Activated CD4-positive, alpha-beta T cell treated with anti-CD3 and anti-CD28 coated beads for 24 hours (primary cell): ENCODE measurements at places on chromosomes 7 and 10.

DNA sequence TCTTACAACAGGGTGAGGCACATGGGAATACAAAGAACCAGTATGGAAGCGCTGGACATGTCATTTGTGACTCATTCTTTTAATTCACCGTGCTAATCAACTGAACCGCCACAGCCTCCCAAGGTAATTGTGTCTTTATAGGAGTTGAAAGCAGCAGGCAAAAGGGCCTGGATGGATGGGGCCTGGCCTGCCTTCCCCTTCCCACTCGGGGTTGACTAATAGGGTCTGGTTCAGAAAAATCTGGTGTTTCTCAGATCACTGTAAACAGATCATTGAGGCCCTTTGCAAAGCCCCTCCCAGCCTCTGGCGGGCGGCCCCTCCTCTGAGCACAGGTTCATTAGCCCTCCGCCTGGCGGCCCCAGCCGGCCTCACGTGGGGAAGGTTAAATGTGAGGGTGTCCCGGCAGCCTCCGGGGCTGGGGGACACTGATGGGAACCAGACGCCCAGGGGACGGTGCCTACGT lies 100.8 kb downstream of the EBF3 start:
- DNase-seq = no peak

- DNase-seq = no peak
Observed at GRCh38 chr7:65251851-65252620, 121.6 kb upstream of the ZNF92 start.

GRCh38 chr10:30531751-30532530 lies 97.6 kb downstream of the LYZL2 start:
- DNase-seq = no peak

DNA sequence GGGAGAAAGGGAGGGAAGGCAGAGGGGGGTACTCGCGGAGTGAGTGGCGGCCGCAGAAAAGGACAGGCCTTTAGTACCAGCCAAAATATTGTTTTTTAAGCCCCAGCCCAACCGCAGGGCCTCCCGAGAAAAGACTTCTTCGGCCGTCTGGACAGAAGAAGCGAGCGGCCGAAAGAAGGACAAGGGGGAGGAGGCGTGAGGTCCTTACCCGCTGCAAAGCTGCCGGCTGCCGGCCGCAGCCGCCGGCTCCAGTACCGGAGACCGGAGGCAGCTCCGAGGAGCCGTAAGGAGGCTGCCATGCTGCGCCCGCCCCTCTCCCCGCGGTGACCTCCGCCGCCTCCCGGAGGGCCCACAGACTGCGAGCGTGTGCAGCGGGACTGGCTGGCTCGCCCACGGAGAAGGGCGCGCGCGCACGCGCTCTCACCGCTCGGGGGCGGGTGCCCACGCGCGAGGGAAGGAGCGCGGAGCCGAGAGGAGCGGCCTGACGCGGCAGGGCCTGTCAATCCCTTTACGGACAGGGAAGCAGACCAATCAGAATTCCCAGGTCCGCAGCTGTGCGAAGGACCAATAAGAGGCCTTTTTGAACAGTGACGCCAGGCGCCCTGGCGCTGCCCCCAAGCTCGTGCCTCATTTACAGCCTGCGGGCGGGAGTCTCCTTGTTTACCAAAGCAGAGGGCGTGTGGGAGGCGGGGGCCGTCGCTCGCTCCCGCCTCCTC lies at the start of gene HIBADH:
TSS of gene HIBADH (minus strand) at position 394 of the 716 bp plus-strand sequence. CDS start at position 299, 95 bp downstream.
- DNase-seq = peak; percentile 89

DNA sequence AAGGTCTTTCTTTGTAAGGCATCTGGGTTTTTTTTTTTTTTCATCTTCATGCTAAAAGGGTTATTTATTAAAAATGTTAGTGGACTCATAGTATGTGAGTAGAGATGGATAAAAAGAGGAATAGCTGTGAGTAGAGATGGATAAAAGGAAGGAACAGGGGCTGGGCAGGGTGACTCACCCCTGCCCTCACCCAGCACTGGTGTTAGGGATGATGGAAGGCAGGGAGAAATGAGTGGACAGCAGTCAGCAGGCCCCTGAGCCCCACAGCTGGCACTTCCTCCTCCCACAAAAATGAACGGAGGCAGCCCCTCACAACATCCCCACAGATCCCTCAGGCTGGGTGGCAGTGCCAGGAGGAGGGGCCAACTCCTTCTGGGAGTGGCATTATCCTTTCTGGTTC lies 39.3 kb downstream of the ANTXRL start:
- no peak for DNase-seq

- DNase-seq = no peak
Observed at GRCh38 chr7:15174485-15174884, 271.9 kb upstream of the DGKB start.

GRCh38 chr7:83976302-83976701 lies 218.3 kb downstream of the SEMA3A start:
- no peak for DNase-seq

GRCh38 chr7:151232917-151233701 lies 826 bp downstream of the CHPF2 start:
- DNase-seq = peak; percentile 57

DNA sequence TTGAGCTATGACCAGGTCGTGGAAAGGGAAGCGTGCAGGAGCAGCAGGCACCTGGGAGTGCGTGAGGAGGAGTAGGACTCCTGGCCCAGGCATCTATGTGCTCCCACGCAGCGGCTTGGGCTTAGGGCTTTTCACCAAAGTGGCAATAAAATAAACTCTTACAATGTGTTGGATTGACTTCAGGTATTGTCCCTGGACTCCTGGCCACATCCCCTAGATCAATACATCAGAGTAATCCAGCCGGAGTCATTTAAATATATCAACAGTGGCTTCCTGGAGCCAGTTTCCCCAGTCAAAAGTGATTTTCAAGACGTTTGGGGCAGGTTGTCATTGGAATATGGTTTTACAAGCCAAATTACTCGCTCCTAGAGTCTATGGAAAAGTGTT lies 344.4 kb downstream of the WDR11 start:
- DNase-seq = no peak

DNA sequence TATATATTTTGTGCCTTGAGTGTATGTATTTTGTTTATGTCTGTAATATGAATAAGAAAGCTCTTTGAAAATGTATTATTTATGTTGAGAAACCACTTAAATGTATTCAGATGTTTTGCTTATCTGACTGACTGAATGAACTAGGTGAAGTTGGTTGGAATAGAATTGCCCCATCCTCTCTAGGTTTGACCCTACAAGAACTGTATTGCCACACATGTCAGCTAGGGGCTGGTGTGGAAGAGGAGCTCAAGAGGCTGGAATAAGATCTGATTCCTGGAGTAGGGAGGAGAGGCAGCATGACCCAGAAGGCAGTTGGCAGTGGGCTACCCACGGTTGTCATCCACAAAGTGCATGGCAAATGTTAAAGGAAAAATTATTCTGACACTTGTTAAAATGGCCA lies 9.1 kb downstream of the SSMEM1 start:
- DNase-seq = no peak

DNA sequence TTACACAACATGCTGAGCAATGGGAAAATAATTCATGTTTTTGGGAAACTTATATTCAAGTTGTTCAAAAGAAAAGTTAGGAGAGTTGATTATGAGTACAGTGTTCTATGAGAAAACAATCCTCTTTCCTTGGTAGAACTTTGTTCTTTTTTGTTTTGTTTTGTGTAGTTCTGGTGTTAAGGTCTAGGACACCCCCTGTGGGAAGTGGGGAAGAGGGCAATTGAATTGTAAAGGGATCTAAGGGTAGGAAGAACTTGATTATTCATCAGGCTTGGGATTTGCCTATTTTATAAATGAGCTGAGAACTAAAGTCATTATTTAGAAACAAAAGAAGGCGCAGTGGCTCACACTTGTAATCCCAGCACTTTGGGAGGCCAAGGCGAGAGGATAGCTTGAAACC lies 25.9 kb upstream of the CDK13 start:
- DNase-seq = no peak

DNA sequence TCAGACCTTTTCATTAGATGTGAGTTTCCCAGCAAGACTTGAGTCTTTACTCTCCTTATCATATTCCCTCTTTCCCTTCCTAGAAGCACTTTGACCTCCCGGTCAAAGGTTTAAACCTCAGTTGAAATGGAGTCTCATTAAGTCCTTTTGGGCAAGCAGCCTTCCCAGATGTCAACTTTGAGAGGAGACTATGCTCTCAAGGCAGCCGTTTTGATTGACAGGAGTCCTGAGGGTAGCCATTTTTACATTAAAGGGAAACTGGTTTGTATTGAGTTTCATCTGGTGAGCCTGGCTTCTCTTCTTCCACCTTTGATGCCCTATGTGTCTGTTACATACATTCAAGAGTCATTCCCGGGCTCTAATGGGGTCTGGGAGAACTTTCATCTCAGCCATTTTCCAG lies 685.1 kb downstream of the LRMDA start:
- DNase-seq = no peak

- no peak for DNase-seq
Observed at GRCh38 chr7:134182078-134182477, 54.9 kb downstream of the LRGUK start.

DNA sequence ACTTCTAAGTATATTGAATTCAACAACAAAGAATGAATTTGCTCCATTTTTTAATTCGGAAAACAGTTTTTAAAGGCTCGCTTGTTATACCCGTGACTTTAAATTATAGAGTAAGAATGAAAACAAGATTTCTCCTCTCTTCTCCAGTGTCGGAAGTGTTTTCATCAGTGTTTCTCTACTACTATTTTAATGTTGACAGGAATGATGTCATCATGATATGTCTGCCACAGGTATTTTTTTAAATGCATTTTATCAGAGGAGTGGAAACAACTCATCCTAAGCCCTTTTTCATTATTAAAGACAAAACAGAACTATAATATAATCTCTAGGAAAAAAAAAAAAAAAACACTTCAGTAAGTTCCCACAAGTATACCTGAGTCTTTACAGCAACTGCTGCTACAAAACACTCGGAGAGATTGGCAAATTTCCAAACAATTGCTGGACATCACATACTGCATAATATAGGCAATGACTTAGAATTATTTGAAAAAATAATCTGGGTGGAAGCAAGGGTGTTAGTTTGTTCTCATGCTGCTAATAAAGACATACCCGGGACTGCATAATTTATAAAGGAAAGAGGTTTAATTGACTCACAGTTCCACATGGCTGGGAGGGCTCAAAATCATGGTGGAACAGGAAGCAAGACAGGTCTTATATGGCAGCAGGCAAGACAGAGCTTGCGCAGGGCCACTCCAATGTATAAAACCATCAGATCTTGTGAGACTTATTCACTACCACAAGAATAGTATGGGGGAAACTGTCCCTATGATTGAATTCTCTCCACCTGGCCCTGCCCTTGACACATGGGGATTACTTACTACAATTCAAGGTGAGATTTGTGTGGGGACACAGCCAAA lies 4.8 kb upstream of the RNF32 start:
- DNase-seq = no peak

GRCh38 chr7:101468546-101469275 lies 106.0 kb downstream of the COL26A1 start:
- DNase-seq = no peak

DNA sequence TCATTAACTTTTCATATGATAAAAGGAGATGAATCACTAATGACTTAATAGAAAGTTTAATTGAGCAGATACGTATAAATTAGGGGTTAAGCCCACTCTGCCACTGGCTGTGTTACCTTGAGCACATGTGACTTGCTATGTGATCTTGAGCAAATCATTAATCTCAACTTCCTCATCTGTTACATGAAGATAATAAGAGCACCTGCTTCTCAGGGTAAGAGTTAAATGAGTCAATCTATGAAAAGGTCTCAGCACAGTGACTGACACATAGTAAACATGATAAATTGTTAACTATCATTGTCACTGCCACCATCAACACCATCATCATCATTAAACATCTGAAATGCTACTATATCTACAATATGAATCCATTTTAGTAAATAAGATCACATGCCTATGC lies 110.8 kb downstream of the TPK1 start:
- DNase-seq = no peak

- DNase-seq = no peak
Observed at GRCh38 chr7:80307227-80307856, 172.7 kb downstream of the GNAI1 start.

DNA sequence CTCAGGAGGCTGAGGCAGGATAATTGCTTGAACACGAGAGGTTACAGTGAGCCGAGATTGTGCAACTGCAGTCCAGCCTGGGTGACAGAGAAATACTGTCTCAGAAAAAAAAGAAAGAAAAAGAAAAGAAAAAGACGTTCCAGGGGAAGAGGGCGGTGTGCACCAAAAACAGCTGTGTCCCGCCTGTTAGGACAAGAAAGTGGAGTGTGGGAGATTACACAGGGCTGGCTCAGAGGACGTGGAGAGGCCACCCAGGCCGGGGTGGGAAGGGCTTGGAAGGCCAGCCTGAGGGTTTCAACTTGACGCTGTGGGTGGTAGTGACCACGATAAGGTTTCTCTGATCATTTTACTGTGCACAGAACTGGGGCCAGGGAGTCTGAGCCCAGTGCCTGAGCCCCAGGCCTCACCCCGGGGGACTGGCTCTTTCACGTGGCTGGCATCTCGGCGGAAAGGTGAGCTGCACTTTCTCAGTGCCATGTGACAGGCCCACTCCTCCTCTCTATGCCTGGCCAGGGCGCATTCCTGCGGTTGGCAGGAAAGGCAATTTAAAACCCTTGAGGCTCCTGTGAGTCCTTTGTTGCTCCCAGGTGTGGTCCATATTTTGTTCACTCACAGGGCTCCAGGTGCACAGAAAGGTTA lies 13.9 kb downstream of the RHBDD2 start:
- DNase-seq = no peak

- no peak for DNase-seq
Observed at GRCh38 chr10:14806318-14806717, 31.5 kb downstream of the CDNF start.

GRCh38 chr10:5644930-5645329 lies 21.5 kb downstream of the ASB13 start:
- no peak for DNase-seq

- DNase-seq = no peak
Observed at GRCh38 chr7:79282070-79282694, 171.3 kb downstream of the MAGI2 start.

- no peak for DNase-seq
Observed at GRCh38 chr7:136890399-136890798, 21.9 kb downstream of the CHRM2 start.

- no peak for DNase-seq
Observed at GRCh38 chr10:59991661-59992060, 85.3 kb upstream of the CCDC6 start.

DNA sequence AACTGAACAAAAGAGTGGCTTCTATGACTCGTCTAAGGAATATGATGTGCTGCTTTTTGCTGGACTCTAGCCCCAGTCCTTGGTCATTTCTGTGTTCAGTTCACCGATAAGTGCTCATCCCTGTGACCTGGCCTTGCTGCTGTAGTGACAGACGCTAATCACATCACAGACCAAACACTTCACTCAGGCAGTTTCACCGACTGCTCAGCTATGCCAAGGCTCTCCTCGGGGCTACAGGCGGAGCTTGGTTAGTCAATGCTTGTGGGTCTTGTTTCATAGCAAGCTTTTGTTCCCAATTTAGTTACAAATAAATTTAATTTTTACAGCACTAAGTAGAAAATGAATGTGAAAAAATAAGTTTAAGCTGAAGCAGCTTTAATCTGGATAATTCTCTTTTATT lies 190.8 kb upstream of the PRKCQ start:
- DNase-seq = no peak

GRCh38 chr7:114842551-114843065 lies 79.3 kb upstream of the MDFIC start:
- no peak for DNase-seq
